ENCODE measurements at places on chromosomes 13 and 19.

- DNase-seq: no peak
Measured at GRCh38 chr13:57314897-57315520, 148.0 kb downstream of the PRR20E start.

DNA sequence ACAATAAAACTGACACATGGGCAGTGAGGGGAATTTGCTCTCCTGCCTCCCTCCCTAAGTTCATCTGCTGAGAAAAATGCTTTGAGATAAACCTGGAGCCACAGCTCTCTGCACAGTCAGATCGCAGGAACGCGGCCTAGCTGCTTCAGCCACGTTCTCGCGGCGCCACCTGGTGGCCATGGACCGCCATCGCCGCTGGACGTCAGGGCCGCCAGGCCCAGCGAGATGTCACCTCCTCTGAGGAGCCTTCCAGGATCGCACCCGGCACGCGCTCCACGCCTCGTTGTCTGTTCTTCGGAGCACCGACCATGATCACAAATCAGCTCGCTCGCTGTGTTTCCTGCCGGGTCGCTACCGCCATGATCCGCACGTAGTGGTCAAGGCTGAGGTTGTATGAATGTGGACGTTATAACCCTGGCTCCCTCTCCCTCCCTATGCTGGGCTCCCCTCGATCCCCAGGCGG, 20.6 kb upstream of the USP29 start:
- DNase-seq: no peak

DNA sequence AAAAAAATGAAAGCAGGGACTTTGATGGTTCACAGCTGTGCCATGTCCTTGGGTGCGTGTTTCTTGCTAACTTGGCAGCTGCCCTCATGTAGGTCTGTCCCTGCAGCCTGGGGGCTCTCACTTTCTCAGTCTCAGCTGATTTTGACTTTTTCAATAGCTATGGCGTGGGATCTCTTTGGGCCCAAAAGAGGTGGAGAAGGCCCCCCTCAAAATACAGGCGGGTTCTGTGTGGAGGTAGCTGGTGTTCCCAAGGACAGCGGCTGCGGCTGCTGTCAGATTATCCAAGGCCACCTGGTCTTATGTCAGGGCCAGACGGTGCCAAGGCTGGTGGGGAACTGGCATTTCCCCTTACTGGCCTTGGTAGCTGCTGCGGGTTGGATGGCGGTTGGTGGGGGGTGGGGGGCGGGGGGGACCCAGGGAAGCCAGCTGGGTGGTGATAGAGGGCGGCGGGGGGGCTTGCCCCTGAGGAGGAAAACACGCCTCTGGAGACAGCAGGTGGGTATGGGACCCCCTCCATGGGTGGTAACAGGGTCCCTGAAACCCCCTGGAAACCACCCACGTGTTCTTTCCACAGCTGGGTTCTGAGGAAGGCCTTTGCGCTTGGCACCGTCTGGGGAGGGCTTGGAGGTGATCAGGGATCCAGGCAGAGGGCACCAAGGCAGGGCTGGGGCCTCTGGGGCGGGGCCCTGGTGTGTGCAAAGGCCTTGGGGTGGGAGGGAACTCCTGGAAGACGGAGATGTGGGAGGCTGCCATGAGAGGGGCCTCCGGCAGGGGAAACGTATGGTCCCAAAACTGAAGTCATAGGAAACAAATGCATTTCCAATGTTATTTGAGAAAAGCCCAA, 4.1 kb downstream of the TIMM13 start:
- DNase-seq: no peak

DNA sequence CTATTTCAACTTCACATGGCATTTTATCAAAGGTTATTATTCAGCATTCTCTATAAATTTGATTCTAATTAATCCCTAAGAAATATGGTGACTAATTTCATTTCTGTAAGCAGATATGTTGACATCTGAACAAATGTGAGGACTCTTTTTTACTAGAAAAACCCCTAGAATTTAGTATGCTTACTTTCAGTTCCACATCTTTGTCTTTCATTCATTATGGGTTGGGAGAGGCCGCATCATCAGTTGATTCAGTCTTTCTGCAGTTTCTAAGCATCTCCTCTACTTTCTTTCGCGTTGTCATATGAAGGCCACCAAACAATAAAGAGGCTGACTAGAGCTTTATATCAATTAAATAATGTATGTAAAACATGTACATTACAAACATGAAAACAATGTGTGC, 55.4 kb upstream of the MTIF3 start:
- DNase-seq: no peak

DNA sequence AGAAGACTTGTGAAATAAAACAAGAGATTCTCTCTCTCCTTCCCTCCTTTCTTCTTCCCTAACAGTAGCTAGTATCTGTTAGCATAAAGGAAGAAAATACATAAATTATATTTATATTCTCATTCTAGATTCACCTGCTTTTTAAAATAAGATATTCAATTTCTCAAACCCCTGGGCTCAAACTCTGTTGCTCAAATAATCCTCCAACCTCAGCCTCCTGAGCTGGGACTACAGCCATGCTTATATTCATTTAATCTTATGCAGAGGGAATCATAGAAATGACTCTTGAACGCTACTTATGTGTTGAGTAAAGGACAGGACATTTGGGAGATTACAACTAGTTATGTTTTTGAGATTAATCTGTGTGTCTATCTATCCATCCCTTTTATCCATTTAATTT, 56.2 kb downstream of the GPC5 start:
- no peak for DNase-seq

- DNase-seq: no peak
Measured at GRCh38 chr13:44622708-44623107, 46.6 kb upstream of the TSC22D1 start.

GRCh38 chr19:45872095-45872919, 8.2 kb downstream of the FOXA3 start:
- no peak for DNase-seq

All from skeletal muscle cell (primary cell).